ENCODE measurements at places on chromosomes 6 and 20.

DNA sequence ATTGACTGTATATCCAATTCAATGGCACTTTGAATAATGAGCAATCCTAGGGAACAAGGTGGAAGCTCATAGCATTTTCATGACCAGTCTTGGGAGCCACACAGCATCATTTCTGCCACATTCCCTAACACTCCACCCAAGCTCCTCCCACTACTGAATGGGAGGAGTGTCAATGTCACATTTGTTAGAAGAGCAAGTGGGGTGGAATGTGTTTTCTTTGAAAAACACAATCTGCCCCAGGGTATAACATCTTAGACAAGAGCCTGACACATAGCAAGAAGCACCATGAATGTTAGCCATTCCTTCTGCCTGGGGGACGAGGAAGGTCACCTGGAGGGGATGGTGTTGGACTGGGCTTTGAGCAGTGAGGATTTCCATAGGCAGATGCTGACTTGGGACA, 258.3 kb upstream of the PMEPA1 start:
- DNase-seq = no peak

DNA sequence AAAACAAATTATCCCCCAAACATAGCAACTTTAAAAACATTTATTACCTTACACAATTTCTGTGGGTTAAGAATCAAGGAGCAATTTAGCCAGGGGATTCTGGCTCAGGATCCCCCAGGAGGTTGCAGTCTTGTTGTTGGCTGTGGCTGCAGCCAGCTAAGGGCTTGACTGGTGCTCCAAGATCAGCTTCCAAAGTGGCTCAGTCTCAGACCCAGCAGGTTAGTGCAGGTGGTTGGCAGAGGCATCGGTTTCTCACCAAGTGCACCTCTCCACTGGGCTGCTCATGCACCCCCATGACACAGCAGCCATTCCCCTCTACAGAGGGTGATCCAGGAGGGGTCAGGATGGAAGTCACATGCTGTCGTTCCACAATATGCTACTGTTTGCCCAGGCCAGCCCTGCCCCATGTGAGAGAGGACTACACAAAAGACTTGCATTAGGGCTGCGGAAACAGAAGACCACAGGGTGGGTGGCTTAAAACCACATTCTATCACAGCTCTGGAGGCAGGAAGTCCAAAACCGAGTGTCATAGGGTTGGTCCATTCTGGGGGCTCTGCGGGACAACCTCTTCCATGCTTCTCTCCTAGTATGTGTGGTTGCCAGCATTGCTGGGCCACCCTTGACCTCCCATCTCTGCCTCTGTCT, 125.8 kb downstream of the C6orf118 start:
- no peak for DNase-seq

DNA sequence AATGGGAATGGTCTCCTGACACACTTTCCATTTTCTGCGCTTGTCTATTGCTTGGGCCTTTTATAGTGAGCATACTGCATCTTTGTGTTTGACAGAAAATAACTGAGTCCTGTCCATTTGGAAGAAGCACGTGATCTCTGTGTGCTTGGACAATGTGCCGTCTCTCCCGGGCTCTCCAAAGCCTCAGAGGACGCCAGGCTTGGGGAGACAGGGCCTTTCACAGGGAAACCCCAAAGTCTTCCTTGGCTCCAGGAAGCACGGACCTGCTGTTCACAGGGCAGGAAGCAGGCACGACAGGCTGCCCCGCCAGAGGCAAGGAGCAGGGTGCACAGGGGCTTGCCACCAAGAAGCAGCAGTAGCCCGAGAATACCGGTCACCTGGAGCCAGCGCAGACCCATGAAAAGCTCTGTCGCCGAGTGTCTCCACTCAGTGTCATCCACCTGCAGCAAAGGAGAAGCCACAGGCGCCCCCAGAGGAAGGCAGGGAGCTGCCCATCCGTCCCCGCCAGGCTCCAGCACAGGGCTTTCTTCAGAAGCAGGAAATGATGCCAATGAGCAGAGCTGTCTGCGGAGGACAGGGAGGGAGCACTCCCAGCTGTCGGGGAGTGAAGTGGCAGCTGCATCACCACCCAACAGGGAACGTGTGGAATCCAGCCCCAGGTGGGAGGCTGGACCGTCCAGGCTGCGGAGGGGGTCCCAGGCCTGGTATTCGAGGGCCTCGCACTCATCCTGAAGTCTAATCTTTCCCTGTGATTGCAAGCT, 135.1 kb downstream of the AGPAT4 start:
- DNase-seq = no peak

GRCh38 chr6:160036790-160037206, 67.9 kb downstream of the IGF2R start:
- DNase-seq = no peak

DNA sequence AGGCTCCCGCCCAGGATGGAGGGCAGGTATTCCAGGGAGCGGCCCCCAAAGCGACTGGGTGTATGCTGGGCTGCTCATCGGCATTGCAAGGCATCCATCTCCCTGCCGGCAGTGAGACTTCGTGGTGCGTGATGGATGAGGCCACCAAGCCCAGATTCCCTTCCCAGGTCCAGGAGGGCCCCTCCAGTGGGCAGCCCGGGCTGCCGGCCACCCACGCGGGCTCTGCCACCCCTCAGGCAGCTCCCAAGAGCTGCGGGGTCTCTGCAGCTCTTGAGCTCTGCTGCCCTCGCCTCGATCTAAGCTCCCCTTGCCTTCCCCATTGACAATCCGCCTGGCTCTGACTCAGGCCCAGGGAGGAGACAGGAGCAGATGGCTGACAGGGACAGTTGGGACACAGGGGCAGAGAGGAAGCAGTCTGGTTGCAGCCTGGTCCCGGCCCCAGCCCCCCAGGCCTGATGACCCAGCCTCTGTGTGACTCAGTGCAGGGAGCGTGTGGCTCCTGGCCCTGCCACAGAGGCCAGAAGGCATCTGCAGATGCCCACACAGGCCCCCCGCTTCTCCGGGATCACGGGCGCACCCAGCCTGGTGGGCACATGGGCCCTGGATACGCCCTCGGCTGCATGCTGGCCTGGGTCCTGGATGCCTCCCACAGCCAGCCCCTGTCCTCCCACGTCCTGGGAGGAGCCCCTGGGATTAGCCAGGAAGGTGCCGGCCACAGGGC, 33.0 kb downstream of the SLCO4A1 start:
- DNase-seq = no peak

- DNase-seq = no peak
Observed at GRCh38 chr6:55822815-55823214, 52.6 kb downstream of the BMP5 start.

- DNase-seq = no peak
Observed at GRCh38 chr6:91268941-91269340, 682.1 kb upstream of the MAP3K7 start.

Measured in K562 (cell line).